ENCODE measurements at places on chromosomes 13 and 19. TPM values are rescaled to one million over a fixed set of nuclear protein-coding genes. Genes with fewer than 3 reads are reported as not detected.

Gene ZNF497
- 4.4 TPM for total RNA-seq

Gene NLRP5
- not detected for total RNA-seq

Gene CACNG6
- total RNA-seq: not detected

Gene CRX
- 0.07 TPM for total RNA-seq

Gene CD70
- 48.5 TPM for total RNA-seq

Gene KLF1
- total RNA-seq: not detected

Gene SBK3
- not detected for total RNA-seq

Gene C19orf67
- total RNA-seq: not detected

Gene NCR1
- not detected for total RNA-seq

Gene FAM124A
- total RNA-seq: 0.39 TPM

Gene ZNF578
- 5.6 TPM for total RNA-seq

Gene FOXA3
- total RNA-seq: not detected

Gene FPR3
- 0.51 TPM for total RNA-seq

Gene THSD1
- 0.44 TPM for total RNA-seq

Gene ZNF726
- total RNA-seq: 8.3 TPM

Gene ETV2
- total RNA-seq: 0.42 TPM

Gene ZNF585A
- 20.0 TPM for total RNA-seq

Gene CYP2F1
- not detected for total RNA-seq

Gene PLVAP
- total RNA-seq: not detected

Gene PVR
- total RNA-seq: 0.67 TPM

Gene KIR2DL3
- not detected for total RNA-seq

Gene CRLF1
- not detected for total RNA-seq

Gene TSSK6
- 6.3 TPM for total RNA-seq

Gene UQCRFS1
- 15.6 TPM for total RNA-seq

Gene RASAL3
- 88.5 TPM for total RNA-seq

Gene CLPTM1
- total RNA-seq: 121 TPM

Gene ZNF723
- total RNA-seq: not detected

Gene KIR2DL4
- total RNA-seq: not detected
